GM12891 (cell line): ENCODE measurements at places on chromosomes 16 and 17.

GRCh38 chr17:33396818-33397217 lies 103.7 kb upstream of the ASIC2 start:
- no peak for DNase-seq

GRCh38 chr17:55777471-55777971 lies 26.7 kb downstream of the PCTP start:
- DNase-seq, result no peak

GRCh38 chr16:48350736-48351135 lies 34.5 kb downstream of the SIAH1 start:
- no peak for DNase-seq

DNA sequence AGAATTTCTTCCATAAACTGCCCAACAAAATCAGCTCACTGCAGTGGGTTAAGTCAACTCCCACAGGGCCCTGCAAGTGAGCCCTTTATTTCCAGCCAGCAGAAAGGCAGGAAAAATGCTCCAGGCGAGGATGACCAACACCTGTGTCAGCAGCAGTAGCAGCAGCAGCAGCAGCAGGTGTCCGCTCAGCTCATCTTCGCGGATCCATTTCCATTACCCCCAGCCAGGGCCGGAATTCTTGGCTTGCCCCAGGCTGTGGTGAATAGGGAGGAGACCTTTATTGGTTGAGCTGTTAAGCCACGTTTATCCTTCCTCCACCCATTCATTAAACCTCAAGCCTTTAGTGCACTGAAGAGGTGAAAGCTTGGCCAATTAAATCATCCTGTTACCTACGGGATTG lies 46.2 kb downstream of the MARCHF10 start:
- DNase-seq, result no peak

DNA sequence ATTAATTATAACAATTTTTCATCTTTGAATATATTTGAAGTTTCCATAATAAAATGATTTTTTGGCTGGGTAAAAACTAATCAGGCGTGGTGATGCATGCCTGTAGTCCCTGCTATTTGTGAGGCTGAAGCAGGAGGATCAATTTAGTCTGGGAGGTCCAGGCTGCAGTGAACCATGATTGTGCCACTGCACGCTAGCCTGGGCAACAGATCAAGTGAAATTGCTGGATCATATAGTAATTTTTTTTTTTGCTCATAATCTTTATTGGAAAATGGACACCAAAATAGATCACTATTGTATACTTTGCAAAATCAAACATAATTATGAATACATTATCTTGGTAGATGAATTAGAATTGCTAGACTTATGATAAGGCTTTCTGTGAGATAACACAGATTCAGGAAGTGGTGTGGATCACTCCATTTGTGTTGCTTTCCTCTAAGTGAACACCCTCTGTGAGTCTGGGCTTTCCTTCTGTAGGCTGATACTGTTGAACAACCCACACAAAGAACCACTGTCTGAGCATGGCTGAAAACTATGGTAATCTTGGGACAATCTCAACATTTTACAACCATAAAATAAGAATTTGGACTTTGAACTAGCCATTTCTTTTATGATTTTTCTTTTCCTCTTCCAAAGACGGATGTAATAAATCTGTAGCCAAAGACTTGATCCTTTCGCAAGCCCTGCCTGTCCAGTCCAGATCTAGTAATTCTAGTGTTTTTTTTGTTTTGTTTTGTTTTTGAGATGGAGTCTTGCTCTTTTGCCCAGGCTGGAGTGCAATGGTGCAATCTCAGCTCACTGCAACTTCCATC lies 5.6 kb upstream of the ST3GAL2 start:
- no peak for DNase-seq

GRCh38 chr16:3158026-3158509 lies 23.2 kb downstream of the ZNF213 start:
- no peak for DNase-seq

DNA sequence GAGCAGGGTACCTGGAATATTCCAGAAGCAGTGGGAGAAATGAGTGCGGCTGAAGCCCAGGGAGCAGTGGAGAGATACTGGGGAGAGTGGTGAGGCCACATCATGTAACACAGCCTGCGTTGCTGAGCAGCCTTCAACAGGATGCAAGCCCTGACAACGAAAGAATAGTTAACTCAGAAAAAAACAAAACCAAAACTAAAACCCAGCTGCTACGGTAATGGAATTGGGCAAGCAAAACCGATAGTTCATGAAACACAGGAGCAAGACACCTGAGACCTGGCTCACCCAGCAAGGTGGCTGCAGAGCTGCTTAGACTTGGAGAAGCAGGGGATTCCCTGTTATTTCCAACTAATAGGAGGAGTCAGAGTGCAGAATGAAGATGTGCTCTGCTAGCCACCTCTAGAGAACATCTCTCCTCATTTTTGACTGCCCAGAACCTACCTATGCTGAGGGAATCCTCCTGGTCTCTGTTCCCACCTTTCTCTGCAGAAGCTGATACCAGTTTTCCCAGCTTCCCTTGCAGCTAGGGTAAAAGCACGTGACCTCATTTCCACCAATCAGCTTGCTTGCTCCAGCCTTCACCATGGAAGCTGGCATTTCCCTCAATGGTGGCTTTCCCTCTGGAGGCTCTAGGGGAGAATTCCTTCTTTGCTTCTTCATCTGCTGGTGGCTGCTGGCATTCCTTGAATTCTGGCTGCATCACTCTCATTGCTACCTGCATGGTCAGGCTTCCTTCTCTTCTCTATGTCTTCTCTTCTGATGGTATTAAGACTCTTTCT lies 59.4 kb upstream of the XYLT1 start:
- peak; percentile 38 for DNase-seq

DNA sequence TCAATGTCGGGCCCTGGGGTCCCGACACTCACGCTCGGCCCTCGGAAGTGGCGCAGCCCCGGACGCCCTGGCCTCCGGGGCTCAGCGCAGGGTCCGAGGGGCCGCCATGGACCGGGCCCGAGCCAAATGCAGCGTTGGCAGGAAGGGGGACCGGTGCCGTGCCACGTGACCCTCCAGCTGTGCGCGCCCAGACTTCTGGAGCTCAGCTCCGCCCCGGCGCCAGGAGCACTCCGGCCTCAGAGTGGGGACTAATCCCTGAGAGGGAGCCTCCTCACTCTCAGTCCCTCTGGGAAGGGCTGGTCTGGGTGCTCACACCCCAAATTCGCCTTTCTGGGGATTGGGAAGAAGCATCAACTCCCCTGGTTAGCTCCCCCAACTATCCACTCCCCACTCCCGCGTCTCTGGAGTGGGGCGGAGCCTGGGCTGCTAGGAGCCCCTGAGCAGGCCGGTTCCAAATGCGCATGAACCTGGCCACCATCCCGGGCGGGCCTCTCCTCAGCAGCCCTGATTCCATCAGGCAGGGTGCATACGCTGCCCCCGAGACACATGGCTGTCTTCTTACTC lies at the start of gene B3GNT9:
B3GNT9 (minus strand) TSS at position 166 of the 564 bp plus-strand sequence. CDS start 513 bp downstream, outside the sequence.
- peak; percentile 85 for DNase-seq

DNA sequence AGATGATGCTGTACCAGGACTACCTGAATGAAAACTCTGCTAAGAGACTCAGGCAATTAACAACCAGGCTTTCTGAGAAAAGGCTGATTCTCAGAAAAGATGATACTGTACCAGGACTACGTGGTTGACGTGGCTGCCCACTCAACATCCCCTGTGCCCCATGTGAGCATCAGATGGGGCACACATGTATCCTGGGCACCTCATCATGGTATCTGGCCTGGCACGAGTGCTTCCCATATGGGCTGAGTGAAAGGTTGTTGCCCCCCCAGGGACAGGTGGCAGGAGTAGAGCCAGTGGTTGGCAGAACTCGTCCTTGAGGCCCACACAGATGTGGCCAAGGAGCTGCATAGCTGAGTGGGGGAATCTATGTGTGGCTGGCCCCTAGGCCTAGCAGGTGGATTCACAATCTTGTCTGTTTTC lies 3.5 kb upstream of the CES4A start:
- DNase-seq, result no peak

DNA sequence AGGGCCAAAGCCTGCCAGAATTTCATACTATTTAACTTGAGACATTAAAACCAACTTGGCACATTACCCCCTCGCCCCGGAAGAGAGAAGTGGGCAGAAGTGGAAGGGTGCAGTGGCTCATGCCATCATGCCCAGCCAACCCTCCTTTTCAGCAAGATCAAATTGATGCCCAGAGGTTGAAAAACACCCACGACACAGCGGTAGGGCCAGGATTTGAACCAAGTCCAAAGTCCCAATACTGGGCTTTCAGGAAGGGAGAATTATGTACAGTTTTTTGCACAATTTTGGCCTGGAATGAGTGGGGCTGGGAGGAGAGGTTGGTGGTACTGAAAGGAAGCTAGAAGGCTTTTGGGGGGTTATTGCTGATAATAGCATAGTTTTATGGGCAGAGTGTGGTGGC lies 11.0 kb downstream of the PDP2 start:
- no peak for DNase-seq

DNA sequence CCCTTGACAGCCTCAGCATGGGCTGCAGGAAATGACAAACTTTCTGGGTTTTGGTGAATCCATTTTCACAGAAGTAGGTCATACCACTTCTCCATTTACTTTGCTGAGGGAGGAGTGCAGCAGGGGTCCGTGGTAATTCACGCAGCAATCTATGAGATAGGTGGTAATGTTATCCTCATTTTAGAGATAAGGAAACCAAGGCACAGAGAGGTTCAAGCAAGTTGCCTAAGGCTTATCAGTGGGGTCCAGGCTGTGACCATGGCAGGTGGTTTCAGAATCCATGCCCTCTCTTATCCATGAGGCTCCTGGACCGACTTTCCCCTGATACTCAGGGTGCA lies 12.6 kb downstream of the TBX4 start:
- DNase-seq, result no peak

DNA sequence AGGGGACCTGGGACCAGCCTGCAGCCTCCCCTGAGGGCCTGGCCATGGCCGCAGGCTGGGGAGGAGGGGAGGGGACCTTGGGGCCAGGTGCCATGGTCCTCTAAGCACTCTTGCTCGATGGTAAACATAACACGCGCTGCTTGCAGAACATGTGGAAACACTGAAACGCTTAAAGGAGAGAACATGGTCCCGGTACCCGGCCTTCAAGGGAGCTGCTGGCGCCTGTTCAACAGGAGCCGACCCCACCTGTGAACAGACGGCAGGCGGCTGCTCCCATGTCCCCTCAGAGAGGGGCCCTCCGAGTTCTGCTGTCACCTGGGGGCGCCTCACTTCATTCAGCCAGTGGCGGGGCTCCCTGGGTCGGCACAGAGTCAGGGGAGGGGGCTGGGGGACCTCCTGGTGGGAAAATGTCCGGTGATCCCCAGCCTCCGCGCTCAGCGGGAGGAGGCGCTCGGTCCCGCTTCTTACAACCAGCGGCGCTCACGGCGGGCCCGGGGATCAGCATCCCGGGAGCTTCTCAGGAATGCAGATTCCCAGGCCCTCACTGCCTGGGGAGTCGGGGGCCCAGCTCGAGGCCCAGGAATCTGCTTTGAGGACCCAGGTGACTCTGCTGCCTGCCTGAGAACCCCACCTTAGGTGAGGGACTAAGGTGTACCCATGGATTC lies 854 bp upstream of the SSTR5 start:
- no peak for DNase-seq

DNA sequence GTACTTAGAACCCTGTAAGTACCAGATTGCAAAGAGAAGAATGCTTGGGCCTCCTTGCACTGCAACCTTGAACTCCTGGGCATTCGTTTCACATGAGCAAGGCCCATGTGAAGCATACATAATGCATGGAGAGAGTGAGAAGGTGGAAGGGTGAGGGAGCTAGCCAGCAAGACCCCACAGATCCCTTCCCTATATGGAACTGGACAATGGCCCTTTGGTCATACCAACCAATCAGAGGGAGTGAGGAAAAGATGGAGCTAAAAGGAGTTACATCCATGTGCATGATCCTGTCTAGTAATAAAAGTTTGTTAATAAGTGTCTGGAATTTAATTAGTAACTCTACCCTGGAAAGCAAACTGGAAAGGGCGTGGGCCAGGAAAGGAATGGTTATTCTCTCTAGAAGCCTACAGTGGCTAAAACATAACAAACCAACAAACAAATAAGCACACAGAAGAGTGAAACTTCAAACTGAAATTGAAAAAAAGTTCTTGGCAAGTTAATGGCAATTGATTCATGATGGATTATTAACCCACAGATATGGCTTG lies 29.6 kb downstream of the DNAH3 start:
- no peak for DNase-seq

DNA sequence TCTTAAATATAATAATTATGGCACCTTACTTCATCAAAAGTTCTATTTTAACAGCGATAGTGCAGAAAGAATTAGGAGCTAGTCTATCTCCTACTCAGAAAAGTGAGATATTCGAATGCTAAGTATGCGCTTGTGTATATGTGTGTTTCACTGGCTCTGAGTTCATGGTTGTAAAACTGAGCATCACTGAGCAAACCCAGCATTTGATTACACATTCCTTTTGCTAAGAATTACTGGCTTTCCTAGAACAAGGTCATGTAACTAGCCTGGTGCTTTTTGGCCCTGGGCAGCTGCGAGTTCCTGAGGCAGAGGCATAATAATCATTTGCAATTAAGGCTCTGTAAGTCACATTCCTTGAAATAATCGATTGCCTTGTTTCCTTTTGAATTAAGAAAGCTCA lies 157.2 kb downstream of the SNX29 start:
- no peak for DNase-seq

- DNase-seq, result no peak
These were observed 57.5 kb downstream of the BEAN1 start for GRCh38 chr16:66484453-66485213.

GRCh38 chr17:67528751-67529436 lies 151.8 kb downstream of the PITPNC1 start:
- no peak for DNase-seq
